ENCODE measurements at places on chromosomes 5 and 9.

GRCh38 chr5:149410071-149410470 lies 31.0 kb upstream of the IL17B start:
- DNase-seq = no peak

GRCh38 chr5:159435855-159436254 lies 105.6 kb upstream of the IL12B start:
- DNase-seq = no peak

GRCh38 chr5:39083968-39084367 lies 9.8 kb upstream of the RICTOR start:
- DNase-seq = no peak

DNA sequence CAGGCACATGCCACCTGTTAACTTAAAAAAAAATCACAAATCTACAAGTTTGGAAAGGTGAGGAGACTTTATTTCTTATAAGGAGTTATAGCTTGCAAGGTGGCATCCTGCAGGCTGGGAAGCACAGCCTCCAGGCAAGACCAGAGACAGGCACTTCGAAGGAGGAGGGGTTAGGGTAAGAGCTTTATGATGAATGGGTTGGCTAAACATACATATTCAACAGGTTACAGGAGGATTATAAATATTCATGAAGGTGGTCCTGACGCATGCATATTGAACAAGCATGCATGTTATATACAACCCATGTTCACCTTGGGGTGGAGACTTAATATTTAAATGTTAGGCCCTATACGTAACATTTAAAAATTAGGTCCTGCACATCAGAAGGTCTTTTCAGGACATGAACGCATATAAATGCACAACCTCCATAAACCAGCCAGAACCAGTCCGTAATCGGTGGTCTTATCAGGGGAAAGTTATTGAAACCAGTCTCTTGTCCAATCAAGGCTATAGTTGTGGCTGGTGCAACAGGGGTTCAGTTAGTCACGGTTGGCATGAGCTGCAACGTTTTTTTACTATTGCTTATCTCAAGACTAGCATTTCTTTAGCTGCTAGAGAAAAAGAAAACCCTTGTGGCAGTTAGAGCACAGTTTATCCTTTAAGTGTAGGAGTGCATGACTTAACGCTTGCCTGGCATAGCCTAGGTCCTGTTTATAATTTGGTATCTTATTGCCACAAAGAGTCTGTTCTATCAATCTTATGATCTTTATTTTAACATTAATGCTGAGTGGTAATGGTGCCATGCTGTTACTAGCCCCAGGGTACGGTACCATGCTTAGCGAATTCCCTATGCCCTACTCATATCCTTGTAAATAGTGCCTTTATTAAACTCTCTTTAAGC lies 72.7 kb downstream of the C9orf57 start:
- no peak for DNase-seq

- DNase-seq = no peak
These were observed 17.8 kb upstream of the GLIS3 start for GRCh38 chr9:4317681-4318080.

- no peak for DNase-seq
These were observed 4.5 kb upstream of the MAP3K1 start for GRCh38 chr5:56810826-56811225.

DNA sequence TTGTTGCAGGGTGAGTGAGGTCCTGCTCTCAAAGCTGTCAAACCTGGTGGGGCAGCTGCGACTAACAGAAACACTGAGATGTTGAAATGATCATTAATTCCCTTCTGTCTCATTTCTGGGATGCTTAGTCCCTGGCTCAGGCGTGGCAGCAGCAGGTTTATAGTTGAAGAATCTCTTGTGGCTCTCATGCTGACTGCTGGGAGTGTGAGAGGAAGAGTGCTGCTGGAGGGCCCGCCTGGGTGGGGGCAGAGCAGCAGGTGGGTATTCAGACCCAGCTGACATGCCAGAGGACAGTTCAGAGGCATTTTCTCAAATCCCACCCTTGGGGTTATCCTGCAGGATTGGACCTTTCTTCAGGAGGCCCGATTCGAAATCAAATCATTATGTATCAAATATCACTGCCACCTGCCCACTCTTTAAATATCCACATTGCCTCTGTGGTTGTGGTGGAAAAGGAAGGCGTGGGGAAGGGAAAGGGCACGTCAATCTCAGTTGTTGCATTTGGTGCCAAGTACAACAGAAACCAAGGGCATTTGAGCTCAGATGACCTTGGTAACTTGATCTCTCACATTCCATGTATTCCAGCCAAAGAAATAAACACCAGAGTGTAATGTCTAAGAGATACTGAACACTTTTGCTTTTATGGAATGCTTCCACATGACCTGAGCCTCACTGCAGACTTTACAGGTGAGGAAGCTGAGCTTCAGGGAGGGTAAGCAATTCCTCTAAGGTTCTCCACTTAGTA lies 224.3 kb downstream of the AOPEP start:
- DNase-seq = no peak

GRCh38 chr9:127177231-127177630 lies 54.8 kb upstream of the ANGPTL2 start:
- DNase-seq = no peak

DNA sequence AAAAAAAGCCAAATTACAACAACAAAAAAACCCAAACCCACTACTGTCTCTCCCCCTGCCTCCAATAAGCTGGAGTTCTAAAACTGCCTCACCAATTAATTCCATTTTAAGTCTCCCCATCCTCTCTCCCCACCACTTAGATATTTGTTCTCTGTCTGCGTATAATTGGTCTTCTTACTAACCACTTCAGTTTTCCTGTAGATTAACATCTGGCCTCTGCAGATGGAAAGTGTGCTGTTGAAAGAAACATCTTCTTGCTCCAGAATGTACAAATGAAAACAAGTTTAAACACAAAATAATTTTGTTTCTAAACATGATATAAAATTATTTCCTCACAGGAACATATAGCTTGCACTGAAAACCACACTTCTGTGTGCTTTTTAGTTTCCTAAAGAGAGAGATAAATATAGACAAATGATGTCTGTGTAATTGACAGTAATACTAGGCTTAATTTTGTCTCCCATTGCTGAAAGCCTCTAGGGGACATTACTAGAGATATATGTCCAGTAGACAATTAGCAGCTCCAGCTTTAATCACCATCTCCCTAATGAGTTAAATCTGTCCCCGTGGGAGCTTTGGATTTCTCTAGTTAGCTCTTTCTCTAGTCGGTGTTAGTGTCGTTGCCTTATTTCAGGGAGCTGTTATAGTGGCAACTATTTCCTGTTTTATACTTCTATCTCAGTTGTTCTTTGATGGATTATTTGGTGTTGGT lies 164.0 kb downstream of the ARHGAP26 start:
- DNase-seq = no peak

DNA sequence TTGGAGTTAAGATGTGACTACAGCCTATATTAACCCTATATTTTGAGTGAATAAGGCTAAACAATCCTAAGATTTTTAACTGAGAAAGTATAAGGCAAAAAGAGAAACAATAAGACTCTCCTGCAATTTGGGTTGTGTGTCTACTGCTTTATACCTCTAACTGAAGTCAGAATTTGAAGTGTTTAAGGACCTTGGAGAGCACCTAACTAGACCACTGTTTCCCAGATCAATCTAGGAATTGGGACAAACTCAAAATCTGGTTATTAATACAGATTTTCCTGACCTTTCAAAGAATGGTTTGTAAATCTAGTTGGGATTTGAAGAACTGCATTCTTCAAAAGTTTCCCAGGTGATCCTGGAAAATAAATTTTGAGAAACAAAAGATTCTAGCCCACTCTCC lies 42.1 kb downstream of the GABRA1 start:
- no peak for DNase-seq

DNA sequence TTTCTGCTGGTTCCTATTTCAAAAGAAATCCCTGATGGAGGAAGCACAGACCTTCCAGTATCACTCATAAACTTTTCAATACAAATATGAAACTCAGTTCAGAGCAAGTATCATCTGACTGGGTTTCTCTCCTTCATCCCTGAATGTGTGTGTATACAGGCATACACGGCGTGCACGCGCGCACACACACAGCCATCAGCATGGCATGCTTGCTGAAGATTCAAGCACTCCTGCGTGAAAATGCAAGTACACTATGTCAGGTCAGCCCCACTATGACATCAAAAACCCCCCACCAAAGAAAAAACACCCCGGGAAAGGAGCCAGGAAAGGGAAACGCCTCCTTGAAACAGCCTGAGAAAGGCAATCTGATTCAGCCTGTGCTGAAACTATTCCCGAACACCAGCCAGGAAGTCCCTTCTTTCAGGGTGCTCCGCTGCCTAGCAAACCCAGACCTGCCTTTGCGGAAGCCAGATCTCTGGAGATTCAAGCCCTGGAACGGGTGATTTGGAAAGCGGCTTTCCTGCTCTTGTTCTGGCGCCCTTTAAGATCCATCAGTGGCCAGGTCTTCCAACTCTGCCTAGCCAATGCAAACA lies 831 bp downstream of the KLHL3 start:
- DNase-seq = peak; percentile 8

DNA sequence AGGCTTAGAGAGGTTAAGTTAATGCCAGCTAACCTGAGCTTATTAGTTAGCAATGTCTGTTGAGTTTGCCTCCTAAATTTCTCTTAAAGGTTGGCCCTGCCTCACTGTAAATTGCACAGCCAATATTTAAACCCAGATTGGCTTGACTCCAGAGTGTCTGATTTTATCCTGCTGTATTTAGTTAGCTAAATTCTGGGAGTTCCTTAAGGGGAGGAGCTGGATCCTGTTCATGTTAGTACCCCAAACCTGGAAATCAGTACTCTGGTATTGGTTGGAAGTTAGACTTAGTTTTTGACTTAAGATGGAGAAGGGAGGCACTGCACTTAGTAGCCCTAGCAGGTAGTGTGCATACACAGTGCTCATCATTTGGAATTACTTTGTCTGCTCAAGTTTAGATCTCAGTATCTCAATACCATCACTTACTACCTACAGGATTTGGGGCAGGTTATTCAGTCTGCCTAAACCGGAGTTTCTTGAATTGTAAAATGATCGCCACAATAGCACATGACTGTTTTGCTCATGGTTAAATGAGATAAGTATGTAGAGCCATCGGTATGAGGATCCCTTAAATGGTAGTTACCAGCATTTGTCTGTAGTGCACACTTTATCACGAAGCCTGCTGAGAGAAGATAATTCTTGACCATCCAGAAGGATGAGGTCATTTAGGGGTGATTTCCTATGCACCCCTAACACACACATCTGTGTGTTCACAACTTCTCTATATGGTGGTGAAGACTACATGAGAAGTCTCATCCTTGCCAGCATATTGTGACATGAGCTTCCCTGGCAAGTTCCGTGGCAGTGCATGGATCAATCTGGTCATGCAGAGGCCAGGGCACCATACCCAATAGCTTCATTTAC lies 264.8 kb upstream of the TRIM32 start:
- DNase-seq = no peak

DNA sequence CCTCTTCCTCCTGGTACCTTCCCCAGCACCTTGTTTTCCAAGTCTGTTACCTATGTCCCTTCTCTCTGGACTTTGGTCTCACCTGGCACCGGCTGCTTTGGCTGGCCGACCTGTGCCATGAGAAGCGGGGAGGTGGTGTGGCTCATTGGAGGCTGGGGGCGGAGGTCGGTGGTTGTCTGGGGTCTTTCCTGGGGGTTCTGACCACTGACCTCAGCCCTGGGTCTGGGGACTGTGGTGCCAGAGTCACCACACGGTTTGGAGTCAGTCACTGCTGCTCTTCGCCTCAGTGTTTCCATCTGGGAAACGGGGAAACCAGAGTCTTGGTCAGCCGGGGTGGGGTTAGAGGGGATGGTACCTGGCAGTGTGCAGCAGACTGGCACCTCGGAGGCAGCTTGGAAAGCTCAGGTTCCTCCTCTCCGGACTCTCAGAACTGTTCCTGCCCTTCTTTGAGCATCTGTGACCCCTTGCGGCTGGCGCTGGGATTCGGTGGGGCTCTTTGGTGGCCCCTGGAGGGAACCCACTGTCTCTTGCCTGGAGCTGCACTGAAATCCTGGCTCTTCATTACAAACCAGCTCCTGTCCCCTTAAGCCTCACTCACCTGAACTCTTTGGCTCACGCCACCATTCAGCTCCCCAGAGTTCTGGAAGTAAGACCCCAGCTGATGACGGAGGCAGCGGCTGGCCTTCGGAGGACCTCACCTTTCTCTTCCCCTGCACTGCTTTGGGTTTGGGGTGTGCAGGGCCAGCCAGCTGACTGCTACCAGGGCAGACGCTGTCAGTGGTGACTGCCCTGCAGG lies 4.1 kb upstream of the RXRA start:
- DNase-seq = no peak

GRCh38 chr9:34405719-34406118 lies 29.0 kb upstream of the MYORG start:
- no peak for DNase-seq

- peak; percentile 22 for DNase-seq
These were observed at the start of gene GPSM1 for GRCh38 chr9:136327304-136327974. Gene GPSM1, plus strand, starts transcription at chr9:136327539. Its CDS starts 157 bp downstream, at chr9:136327696.

DNA sequence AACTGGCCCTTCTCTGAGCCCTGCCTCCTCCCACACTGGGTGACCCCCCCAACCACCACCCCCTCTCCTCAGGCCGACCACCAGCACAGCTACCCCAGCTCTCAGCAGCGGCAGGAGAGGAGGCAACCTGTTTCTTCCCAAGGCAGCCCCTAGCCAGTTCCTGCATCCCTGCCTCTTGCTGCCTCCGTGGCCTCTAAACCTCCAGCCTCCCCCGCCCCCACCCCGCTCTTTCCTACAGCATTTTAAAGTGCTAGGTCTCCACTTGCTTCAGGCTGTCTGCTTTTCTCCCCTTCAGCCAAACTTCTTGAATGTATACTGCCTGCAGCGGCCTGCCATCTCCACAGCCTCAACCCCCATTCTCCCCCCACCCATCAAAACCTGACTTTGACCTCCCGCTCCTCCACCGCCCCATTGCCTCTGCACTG lies 135.6 kb downstream of the DAB2IP start:
- no peak for DNase-seq

- DNase-seq = no peak
These were observed 4.6 kb downstream of the SMC5 start for GRCh38 chr9:70263421-70263820.

DNA sequence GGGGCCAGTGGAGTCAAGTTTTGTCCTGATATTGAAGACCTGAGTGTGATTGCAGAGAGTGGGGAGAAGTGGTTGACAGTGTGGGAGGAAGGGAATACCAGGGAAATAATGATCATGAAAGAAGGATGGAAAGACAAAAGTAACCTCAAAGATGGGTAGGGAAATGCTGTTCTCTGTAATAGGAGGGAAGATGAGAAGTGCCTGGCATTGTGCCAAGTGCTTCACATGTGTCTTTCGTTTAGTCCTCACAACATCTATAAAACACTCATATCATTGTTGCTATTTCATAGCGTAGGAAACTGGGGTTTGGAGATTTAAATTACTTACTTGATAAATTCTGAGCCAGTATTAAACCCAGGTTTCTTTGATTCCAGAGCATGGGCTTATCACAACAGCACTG lies 472.3 kb downstream of the LRRC70 start:
- DNase-seq = no peak

- DNase-seq = no peak
These were observed 29.9 kb upstream of the ZSWIM6 start for GRCh38 chr5:61302200-61302563.

Measured in CD4-positive, alpha-beta T cell treated with Interleukin-6 at 100 ng/mL for 8 hours (primary cell).